ENCODE measurements at places on chromosomes 5 and 9. TPM values are rescaled to one million over a fixed set of nuclear protein-coding genes. Genes with fewer than 3 reads are reported as not detected.

The HTR4 gene
- total RNA-seq, result not detected

The CER1 gene
- total RNA-seq, result not detected

The CBY3 gene
- total RNA-seq, result not detected

The MEF2C gene
- total RNA-seq, result 4.4 TPM
